ENCODE measurements at places on chromosomes 3 and 15.

DNA sequence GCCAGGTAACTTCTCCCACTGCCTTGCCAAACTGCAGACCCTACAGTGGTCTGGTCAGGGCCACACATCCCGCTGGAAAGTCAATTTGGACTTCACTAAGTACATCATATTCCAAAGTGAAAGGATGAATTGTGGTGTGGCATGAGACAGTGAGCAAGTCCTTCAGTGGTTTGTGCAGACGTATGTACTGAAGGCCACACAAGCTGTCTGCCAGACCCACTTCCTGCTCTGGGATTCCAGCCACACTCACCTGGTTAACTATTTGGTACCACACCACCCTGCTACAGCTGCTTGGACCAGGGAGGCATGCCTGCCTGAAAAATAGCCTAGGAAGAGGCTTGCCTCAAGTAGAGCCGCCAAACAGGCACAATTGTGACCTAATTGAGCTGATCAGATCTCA is 94.1 kb upstream of the STRIT1 start:
- DNase-seq, result no peak

DNA sequence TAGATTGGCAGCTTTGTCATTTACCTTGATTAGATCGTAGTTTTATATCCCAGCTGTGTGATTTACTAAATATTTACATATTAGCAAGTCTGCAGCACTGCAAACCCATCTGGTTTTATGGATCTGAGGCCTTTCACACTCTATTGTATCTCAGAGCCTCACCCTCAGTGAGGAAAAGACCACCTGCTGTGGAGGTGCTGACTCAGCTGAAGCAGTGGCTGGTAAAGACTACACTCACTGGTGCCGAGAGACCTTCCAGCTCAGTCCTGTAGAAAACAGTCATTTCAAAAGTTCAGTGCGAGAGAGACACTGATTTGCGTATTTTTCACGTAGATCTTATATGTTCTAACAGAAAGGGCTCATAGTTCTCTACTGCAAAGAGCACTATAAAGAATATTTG is 307.8 kb upstream of the TPM1 start:
- DNase-seq, result no peak

DNA sequence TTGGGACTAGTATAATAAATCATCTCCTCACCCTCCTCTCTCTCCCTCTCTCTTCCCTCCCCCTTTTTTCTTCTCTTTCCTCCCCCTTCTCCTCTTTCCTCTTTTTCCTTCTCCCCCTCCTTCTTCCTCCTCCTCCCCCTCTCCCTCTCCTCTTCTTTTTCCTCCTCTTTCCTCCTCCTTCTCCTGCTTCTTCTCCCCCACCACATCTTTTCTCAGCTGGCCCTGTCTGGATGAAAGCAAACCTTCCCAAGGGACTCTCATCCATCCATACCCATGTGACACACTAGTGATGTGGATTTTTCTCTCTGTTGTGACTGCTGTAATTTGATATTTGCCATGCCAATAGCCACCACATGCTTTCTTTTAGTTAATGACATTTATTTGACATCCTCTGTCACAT is 127.2 kb downstream of the EBLN2 start:
- DNase-seq, result no peak

- DNase-seq, result peak; percentile 89
These were observed 75.7 kb upstream of the SLC4A7 start for GRCh38 chr3:27559835-27560234.

GRCh38 chr3:67854663-67855062 is 200.3 kb upstream of the SUCLG2 start:
- no peak for DNase-seq

DNA sequence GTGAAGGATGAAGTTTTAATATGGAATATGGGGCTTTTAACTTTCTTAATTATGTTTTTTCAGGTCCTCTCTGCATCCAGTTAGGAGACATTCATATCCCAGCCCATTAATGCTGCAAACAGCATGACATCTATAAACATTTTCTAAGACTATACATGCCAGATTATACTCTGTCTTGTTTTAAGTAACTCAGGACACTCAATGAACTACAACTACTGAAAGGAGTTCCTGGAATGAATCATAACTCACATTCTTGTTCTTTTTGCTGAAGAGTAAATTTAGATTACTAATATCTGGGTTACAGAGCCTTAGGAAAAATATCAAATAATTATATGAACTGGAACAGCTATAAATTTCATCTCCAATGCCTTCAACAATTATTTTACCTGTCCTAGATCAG is 167.4 kb downstream of the STAG1 start:
- peak; percentile 22 for DNase-seq

- DNase-seq, result no peak
These were observed 17.3 kb downstream of the BOC start for GRCh38 chr3:113228498-113229286.

Data from GM23248 (cell line).